ENCODE measurements at places on chromosomes 11 and 22.

DNA sequence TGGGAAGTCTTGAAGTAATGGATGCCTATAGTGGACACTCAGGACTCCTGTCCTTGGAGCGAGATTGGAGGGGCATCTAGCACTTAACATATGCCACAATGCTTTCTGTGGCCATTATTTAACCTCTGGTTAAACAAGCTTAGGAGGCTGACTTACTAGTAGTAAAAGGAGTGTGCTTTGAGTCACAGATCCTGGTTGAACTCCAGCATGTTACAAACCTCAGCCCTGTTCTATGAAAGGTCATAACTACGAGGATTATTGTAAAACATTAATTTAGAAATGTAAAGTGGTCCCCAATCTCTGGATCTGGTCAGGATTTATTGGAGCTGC, 1.1 kb upstream of the LBHD1 start:
- peak; percentile 11 for DNase-seq

- DNase-seq: no peak
Measured at GRCh38 chr11:77035039-77035438, 841 bp downstream of the B3GNT6 start.

- DNase-seq: no peak
Measured at GRCh38 chr22:49577168-49578060, 250.3 kb downstream of the BRD1 start.

- no peak for DNase-seq
Measured at GRCh38 chr11:69307871-69308431, 14.0 kb downstream of the MYEOV start.

DNA sequence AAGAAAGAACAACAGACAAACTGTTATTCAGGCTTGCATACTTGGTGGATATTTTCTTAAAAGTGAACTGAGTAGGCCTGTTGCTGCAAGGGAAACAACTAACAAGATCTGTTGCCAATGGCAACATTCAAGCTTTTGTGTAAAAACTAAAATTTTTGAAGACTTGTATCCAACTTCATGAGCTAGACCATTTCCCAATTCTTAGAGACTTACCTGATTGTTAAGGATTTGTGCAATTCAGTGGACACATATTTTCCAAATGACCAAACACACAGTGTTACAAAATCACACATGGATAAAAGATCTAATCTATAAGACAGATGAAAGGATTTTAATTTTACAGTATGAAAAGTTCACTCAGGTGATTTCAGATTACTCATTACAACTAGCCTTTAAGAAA, 564.1 kb downstream of the CNTN5 start:
- DNase-seq: no peak

GRCh38 chr11:112612250-112612849, 348.9 kb upstream of the NCAM1 start:
- DNase-seq: no peak

DNA sequence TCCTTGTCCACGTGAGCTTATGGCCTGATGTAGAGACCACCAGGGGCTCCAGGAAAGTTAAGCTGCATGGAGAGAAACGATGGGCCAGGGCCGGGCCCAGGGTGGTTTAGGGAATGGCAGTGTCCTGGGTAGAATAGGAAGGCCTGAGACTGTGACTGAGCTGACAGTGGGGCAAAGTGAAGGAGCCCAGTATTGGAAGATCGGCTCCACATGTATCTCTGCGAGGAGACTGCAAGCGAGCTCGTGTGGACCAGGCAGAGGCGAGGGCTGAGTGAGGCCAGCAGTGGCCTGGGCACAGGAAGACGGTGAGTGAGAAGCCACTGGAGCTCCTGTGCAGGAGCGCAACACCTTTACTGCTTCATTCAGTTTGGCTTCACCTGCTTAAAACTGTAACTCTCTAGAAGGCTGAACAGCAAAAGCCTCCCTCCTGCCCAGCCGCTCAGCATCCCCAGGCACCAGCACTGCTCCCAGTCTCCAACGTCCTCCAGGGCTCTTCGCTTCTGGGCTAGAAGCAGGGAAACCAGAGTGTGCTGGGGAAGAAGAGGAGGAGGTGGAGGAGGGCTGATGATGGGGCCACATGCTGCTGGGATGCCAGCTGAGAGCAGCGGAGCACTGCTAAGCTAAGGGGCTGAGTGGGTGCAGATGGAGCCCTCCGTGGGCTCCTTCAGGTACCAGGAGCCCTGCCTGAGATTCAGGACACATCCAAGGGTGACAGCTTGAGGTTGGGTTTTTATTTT, 13.5 kb downstream of the TCIRG1 start:
- DNase-seq: no peak

GRCh38 chr11:69000831-69001242, 12.2 kb downstream of the MRGPRF start:
- DNase-seq: peak; percentile 79

DNA sequence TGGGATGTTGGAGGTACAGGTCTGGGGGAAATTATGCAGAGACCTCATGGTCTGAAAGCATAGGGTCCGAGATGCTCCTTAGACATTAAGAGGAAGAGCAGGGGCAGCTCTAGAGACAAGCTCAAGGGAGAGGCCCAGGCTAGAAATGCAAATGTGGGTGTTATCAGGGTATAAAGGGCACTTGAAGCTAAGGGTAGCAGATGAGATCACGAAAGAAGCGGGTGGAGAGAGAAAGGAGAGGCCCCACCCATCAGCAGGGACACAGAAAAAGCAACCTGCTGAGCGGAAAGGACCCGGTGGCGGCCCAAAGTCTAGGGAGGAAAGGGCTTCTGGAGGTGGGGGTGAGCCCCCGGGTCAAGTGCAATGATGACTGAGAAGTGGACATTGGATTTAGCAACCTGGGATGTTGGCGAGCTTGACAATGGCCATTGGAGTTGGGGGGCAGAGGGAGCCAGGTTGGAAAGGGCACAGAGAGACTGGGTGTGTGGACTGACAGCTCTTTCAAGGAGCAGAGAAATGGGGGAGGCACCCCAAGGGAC, 8.9 kb downstream of the TMPRSS6 start:
- no peak for DNase-seq

DNA sequence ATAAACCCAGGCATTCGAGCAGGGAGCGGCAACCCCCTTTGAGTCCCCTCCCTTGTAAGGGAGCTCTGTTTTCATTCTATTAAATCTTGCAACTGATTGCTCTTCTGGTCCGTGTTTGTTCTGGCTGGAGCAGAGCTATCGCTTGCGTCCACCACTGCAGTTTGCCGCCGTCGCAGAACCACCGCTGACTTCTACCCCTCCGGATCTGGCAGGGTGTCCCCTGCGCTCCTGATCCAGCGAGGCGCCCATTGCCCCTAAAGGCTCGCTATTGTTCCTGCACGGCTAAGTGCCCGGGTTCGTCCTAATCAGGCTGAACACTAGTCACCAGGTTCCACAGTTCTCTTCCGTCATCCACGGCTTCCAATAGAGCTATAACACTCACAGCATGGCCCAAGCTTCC, 10.4 kb upstream of the MS4A7 start:
- no peak for DNase-seq
